NCI-H2029 treated with DMSO at 0.1 percent for 48 hours (cell line): ENCODE measurements at places on chromosomes 5 and 9.

GRCh38 chr5:106368021-106368420 is 1302.7 kb downstream of the EFNA5 start:
- no peak for DNase-seq

- DNase-seq, result no peak
These were observed 31.1 kb downstream of the IL4 start for GRCh38 chr5:132704875-132705274.

DNA sequence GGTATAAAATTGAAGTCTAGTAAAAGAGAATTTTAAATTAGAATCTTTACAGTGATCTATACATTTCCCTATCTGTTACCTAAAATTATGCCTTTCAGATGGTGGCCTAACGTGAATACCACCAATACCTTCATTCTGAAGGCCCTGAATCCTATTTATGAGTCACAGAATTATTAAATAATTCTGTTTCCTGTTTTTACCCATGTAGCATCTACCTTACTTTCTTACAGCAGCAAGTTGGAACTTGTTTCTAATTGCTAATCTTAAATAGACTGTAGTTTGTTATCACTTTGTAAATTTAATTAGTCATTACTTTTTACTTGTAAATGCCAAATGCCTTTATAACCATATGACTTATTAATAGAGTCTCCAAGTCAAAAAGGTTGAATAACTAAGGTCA is 135.0 kb downstream of the PDE4D start:
- DNase-seq, result no peak

- DNase-seq, result peak; percentile 63
These were observed 52.8 kb downstream of the CAST start for GRCh38 chr5:96714951-96715451.

DNA sequence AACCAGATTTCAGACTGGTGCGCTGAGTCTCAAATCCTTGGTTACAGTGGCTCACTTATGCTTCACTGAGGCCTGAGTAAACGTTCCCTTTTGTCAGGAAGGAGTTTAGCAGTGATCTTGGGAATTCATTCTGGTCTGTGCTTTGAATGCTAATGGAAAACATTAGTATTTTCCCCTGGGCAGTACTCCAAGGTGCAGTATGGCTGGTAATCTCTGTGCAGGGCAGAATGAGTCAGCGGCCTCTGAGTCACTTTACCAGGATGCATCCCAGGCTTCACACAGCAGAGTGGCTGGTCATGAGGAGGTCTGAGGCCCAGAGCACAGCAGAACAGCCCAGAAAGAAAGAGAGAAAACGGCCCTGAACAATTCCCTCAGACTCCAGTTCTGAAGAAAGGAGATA is 54.0 kb downstream of the PCA3 start:
- DNase-seq, result no peak
